Stimulated activated CD8-positive, alpha-beta memory T cell treated with anti-CD3 and anti-CD28 coated beads, Interleukin-4, amount 100 ng/mL, for 4 hours (primary cell): ENCODE measurements at places on chromosomes 2 and 18.

DNA sequence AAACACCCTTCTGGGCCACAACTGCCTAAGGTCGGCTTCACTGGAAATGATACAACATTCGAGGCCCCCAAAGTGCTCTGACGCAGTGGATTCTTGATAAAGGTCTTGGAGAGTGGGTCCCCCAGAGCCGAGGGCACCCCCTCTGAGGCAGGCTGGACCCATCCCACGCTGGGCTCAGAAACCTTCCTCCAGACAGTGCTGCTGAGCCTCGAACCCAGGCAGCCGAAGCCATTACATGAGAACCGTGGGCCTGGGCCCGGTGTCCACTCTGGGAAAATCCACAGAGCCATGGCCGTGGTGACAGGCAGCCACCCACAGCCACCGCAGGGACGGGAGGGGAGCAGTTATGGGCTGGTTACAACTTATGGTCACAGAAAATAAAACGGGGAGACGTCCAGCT lies 81.4 kb upstream of the ID2 start:
- no peak for DNase-seq

- no peak for DNase-seq
These were observed 67.4 kb upstream of the RPL31 start for GRCh38 chr2:100934504-100935371.

GRCh38 chr2:29810956-29811355 lies 110.4 kb downstream of the ALK start:
- no peak for DNase-seq

- no peak for DNase-seq
These were observed 117.5 kb downstream of the EPHA4 start for GRCh38 chr2:221454459-221455105.

DNA sequence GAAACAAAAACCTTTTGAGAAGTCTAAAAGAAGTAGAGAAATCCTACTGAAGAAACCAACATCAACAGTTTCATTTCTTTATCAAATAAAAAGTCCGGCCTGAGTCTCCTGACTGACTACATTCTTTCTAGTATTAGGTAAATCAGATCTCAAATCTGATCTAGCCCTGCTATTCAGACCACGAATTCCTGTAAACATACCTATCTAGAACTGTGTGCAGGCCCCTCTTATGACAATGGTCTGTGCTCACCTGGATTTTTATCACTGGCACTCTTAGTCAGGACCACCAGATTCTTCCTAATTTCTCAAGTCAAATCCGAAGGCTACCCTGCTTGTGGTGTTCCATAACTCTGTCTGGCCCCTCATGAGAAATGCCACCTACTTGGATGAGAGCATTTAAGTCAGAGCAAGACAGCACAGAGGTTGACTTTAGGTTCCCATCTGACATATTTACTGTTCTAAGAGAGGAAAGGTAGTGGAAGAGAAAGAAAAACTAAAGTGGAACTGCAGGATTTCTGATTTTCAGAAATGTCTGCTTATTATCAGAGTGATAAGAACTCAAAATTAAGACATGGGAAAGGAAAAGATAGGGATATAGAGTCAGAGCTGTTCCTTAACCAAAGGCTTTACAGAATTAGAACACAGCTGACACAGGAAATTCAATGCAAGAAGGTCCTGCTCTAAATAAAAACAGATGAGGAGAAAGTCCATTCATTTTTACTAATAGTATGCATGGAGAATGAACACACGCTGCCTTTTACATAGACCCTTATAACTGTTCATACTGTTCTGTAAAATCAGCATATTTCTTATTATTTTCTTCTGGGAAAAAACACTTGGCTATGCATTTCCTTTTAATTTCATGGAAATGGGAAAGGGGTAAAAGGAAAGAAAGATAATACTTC lies 56.5 kb downstream of the SLC8A1 start:
- no peak for DNase-seq

- no peak for DNase-seq
These were observed 119.8 kb downstream of the KYNU start for GRCh38 chr2:142997231-142997630.

- no peak for DNase-seq
These were observed 43.9 kb downstream of the NCKAP1 start for GRCh38 chr2:182994228-182994912.

GRCh38 chr2:80894486-80894885 lies 589.9 kb upstream of the LRRTM1 start:
- DNase-seq: no peak

DNA sequence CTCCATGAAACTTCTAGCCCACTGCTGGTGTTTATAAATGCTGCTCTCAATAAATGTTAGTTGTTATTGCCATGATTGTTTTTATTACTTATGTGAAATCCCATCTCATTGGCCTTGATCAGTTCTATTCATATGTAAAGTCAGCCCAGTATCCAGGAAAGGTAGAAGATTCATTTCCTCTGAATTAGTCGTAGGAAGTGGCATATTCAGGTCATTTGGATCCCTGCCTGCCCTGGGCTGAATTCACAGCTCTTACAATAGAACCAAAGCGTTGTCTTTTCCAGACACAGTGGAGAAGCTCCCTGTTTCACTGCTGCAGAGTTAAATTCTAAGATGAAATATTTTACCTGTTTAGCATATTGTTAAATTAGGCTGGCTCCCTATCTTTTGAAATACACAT lies 70.3 kb downstream of the MAIP1 start:
- no peak for DNase-seq

DNA sequence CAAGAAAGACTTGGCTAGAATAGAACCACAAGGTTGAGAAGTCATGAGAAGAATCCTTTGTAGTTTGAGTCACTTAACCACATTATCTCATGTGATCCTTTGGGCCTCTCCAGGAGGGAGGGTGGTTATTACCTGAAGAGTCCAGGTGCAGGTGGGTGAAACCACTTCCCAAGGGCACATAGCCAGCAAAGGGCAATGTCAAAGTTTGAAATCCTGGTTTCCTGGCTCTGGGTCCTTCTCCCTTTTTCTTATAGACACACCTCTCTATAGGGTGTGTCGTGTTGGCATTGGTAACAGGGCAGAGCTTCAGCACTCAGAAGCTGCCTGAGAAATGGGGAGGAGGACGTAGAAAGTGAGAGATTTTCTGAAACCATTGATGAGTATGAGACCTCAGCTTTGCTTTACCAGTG lies 137.9 kb downstream of the MGAT5 start:
- no peak for DNase-seq

- DNase-seq: no peak
These were observed 2.7 kb upstream of the PID1 start for GRCh38 chr2:229273723-229274338.

GRCh38 chr2:160917850-160918249 lies 242.4 kb upstream of the TANK start:
- no peak for DNase-seq

DNA sequence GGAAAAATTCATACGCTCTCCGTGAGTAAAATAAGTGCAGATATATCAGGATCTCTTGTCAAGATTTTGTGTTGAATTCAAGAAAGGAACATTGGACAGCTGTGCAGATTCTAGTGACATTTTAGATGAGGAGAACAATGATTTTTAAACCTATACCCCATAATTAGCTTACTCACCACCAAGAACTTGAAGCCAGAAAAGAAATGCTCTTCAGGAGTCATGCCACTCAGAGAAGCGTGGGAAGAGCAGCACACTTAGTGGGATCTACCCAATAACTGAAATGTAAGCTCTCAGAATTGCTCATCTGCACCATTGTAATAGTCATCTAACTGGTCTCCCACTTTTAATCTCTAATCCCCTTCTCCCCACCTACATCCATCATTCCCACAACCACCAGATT lies 9.2 kb upstream of the ERMN start:
- no peak for DNase-seq

- no peak for DNase-seq
These were observed 270.2 kb upstream of the RAB6C start for GRCh38 chr2:129709001-129709955.

DNA sequence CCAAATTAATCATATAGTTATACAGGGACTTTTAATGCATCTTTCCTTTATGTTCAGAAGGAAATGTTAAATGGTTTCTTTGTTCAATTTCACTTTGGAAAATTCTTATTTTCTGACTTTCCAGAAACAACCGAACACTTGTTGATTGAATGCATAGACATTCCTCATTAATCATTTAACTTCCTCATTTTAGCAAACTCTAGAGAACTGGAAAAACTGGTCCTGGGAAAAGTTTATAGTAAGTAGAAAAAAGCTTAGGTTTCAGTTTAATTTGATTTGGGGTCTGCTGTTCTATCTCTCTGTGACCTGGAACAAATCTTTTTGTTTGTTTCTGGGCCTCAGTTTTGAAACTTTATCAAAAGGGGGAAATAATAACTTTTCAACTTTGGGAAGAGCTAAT lies 320.4 kb downstream of the CMPK2 start:
- DNase-seq: no peak

GRCh38 chr2:236962816-236963215 lies 122.9 kb upstream of the COPS8 start:
- no peak for DNase-seq

DNA sequence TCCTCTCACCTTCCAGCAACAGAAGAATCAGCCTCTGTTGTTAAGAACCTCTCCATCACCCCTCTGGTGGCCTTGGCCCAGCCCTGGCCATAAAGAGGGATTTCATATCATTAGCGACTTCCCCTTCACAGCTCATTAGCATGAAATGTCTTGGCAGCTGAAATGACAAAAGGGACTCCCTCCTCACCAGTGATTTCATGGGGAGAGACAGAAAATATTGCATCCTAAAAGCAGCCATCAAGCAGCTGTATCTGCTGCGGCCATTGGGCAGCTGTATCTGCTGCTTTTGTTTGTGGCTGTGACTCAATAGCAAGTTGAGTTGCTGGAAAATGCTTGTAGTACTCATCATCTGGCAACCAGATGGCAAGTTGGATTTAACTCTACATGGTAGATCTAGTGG lies 105.9 kb upstream of the RMDN2 start:
- no peak for DNase-seq

DNA sequence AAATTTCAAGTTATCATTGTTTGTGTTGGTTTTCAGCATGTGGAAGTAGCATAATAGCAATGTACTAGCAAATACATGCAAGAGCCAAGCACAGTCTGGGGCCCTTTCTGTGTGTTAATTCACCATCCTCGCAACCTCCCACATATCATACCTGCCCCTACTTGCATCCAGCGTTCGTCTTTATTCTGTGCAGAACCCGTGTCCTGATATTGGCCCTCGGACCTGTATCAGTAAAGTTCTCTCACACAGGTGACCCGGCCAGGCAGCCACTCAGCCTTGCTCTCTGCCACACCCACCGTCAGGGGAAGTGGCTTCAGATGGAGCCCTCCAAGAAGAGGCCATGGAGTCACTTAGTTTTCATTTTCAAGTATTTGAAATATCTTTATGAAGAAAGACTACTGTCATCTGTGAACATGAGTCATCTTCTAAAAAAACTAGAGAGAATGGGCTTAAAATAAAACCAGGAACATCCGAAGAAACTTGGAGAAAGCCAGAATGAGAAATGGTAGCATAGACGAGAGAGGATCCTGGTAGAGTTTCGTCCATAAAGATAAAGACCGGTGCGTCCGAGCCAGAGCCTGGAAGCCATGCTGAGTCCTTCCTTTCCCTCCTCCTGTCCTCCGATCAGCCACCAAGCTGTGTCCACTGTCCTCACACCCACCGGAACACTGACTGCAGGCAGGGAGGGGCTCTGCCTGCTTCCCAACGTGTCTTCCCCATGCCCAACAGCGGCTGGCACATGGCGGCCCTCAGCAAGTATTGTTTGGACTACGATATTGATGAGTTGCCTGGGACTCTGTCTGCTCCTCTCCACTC lies 57.3 kb upstream of the RPL31 start:
- no peak for DNase-seq

DNA sequence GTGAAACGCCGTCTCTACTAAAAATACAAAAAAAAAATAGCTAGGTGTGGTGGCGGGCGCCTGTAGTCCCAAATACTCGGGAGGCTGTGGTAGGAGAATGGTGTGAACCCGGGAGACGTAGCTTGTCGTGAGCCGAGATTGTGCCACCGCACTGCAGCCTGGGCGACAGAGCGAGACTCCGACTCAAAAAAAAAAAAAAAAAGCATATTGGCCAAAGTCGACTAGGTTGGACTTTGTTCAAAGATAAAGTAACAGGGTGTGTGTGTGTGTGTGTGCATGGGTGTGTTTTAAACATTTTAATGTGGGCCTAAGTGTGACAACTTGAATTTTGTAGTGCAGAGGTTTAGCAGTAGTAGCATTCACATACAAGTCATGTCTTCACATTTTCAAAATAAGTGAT lies 11.7 kb downstream of the GEMIN6 start:
- no peak for DNase-seq

DNA sequence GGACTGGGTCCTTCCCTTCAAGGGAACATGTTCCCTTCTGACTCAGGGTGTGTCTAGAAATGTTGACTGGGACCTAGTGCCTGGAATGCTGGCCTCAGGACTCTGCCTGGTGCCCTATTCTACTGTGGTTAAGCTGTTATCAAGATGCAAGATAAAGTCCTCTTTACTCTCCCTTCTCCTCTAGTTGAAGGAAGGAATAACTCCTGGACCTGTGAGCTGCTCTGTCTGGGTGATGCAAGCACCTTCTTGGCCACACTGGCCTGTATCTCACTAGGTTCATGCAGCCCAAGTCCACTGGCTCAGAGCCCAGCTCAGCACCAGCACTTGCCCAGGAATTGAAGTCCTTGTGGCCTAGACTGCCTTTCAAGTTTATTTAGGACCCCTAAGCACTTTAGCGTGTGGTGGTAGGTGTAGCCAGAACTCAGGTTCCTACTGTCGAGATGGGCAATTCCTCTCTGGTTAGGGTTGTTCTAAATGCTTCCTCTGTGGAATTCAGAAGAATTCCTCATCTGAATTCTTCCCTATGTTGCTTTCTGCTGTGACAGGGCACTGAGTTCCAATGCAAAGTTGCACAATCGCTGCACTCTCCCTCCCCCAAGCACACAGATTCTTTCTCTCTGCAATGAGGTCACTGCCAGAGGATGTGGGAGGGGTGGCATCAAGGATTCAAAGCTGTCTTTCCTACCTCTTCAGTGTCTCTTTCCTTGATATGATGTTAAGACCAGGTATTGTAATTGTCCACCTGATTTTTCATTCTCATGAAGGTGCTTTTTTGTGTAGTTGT lies 54.7 kb downstream of the VWC2L start:
- no peak for DNase-seq

GRCh38 chr2:241935314-241935713 lies 65.8 kb downstream of the RTP5 start:
- no peak for DNase-seq

DNA sequence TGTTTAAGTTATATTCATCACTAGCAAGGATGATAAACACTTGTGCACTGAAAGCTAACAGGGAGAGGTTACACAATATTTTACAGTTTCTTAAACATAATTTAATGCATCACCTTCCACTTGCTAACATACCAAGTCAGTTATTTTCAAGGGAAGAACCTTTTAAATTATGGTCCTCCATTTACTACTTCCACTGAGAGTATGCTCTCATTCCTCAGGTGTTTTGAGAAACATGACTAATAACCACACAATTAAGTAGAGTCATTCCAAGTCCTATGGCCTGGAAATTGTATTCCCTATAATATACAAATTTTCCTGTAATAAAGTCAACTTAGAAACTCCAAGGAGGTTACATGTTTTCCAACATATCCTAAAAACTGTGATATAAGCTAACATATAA lies 152.3 kb upstream of the STON1 start:
- DNase-seq: no peak

GRCh38 chr2:78718024-78718423 lies 307.5 kb upstream of the REG3G start:
- no peak for DNase-seq

- DNase-seq: no peak
These were observed 134.6 kb upstream of the SPATS2L start for GRCh38 chr2:200171731-200172482.
